ENCODE measurements at places on chromosomes 6 and 20.

- DNase-seq: no peak
These were observed 420 bp upstream of the BTN2A1 start for GRCh38 chr6:26457264-26457805.

DNA sequence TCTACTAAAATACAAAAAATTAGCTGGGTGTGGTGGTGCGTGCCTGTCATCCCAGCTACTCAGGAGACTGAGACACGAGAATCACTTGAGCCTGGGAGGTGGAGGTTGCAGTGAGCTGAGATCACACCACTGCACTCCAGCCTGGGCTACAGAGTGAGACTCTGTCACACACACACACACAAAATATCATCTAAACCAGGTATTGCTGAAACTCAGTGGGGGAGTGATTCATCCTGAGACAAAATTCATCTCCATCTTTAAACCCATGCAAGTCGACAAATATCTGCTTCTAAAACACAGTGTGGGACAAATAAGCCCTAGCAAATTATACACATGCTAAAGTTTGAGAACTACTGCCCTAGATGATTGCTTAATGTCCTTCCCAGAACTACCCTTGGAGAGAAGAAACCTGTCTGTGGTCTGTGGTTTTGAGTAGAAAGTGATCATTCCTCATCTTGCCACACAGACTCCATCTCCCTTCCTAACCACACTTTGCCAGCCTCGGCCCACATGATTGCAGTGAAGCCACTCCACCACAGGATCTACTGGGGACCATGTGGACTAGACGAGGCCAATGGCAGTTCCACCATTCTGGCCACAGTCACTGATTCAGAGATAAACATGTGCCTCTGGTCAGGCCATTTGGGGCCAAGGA lies 130.3 kb downstream of the OPRM1 start:
- DNase-seq: no peak

DNA sequence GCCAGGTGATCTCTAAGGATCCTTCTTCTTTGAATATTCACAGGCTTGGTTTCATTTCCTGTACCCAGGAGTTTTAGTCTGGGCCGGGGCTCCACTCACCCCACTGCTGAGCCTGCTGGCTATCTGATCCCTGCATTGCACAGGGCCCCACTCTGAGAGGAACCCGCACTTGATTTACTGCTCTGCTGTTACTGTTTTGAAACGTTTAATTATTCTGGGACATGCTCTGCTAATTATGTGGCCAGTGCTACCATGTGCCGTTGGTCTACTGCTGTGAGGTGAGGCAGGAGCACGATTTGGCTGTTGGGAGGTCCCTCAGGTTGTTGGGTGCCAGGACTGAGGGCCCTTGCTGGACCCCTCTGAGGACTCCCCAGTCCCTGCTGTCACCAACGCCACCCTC lies 108.7 kb upstream of the SIRPA start:
- DNase-seq: no peak

- no peak for DNase-seq
These were observed 7.3 kb upstream of the NAA20 start for GRCh38 chr20:20009784-20010253.

DNA sequence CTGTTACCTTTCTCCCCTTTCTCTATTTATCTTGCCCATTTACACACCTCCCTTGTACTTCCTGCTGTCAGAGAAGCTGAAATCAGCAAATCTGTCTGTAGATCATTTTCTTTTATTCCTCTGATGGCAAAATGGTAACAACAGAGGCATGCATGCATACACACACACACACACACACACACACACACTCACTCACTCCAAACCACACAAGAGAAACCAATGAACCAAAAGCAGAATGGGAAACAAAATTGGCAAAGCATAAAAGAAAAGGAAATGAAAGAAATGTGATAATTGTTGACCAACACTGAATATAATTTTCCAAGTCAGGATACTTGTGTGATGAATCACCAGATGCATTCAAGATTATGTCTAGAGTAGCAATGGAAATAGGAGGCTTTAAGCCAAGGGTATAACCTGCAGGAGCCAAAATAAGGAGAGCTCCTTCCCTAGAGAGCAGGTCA lies 172.4 kb downstream of the PLCB4 start:
- peak; percentile 51 for DNase-seq

GRCh38 chr6:155275808-155276480 lies 12.1 kb downstream of the CLDN20 start:
- DNase-seq: peak; percentile 20

- DNase-seq: no peak
These were observed 243.1 kb upstream of the PREP start for GRCh38 chr6:105645958-105646357.

GRCh38 chr6:87922947-87923330 lies 124.7 kb upstream of the SPACA1 start:
- DNase-seq: no peak

GRCh38 chr6:30037182-30037788 lies 23.8 kb upstream of the POLR1H start:
- peak; percentile 27 for DNase-seq

DNA sequence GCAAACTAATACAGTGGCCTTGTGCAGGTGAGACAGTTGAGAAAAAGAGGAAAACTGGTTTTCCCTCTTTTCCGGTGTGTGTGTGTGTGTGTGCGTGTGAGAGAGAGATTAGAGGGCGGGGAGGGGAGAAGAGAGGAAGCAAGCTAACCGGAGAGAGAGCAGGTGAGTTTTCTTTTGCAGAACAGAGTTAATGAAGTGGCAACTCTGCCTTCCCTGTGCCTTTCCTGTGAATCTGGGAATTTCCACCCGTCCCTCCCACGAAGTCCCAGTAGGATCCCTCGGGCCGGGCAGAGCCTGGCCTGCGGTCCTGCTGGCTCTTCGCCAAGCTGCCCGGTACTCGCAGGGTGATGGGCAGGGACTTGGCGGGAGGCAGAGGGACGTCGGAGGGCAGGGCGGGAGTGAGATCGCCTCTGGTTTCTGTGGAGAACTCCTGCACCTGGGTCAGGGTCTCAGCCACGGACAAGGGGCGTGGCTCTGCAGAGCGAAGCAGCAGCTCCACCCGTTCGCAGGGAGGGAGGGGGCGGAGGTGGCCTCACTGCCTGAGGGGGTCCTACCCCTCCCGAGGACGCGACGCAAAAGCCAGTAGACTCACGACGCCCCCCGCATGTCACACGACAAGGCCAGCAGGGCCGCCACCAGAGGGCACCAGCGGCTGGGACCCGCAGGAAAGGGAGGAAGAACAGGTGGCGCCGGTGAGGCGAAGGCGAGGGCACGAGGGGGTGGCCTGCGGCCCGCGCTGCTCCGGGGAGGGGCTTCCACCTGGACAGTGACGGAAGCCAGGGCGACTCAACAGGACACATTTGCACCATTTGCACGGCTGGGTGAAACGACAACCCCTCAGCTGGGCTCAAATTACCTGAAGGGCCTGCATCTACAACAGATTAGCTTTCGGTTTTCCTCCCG lies 51.2 kb upstream of the RNF182 start:
- DNase-seq: peak; percentile 3

DNA sequence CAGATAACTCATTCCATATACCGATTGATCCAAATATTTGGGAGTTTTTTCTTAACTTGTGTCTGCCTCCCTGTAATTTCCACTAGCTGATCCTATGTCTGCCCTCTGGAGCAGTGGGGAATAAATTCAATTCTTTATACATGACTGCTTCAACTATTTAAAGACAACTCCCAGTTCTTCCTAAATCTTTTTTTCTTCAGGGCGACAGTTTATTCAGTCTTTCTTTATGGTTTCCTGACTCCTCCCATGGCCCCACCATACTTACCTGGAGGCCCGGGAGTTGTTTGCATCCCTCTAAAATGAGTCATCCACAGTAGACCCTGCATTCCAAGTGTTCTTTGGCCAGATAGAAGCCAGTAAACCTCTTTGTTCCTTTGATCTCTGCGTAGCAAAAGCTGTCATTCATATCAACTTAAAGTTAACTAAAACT lies 73.6 kb downstream of the LCA5 start:
- DNase-seq: no peak

- DNase-seq: no peak
These were observed 692.1 kb downstream of the HTR1B start for GRCh38 chr6:76771059-76771634.

- DNase-seq: peak; percentile 92
These were observed 2.4 kb downstream of the MYO6 start for GRCh38 chr6:75751443-75751842.

DNA sequence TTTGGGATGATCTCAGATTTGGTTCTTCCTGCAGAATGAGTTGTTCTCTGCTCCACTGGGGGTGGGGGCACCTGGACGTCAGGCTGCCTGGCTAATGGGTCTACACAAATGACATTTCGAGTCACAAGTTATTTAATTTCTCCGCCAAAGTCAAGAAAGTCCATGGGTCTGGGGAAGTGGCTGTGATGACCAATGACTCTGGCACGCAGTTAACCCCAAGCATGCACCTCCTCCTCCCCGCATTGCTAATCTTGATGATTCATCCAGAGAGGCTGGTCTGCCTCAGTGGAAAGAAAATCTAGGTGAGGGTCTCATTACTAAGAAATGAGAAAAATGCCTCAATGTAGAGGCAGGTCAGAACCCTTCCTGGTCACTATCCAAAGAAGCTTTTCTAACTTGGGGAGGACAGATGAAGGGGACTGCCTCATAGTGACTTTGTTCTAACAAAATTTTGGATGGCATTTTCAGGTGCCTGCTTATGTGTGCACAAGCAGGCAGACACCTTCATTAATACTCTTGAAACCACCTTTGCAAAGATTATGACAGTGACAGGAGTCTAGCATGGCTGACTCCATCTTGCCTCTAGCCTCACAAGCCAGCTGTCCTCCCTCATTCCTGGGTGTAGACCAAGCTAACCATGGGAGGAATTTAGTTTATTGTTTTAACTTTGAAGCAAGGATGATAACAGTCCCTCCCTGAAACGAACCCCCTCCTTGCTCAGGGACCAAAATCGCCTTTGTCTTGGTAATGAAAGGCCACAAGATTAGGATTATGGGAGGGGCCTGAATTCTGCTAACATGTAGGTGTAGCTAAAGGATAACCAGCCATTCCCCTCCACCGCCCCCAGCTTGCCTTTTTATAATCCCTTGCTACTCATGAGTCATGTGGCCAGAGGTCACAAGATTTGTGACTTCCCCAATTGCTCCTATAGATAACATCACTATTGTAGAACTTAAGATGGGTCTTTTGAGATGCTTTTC lies 98.6 kb upstream of the MRPS10 start:
- DNase-seq: peak; percentile 96

- no peak for DNase-seq
These were observed 14.0 kb downstream of the TAF4 start for GRCh38 chr20:62051546-62052255.

DNA sequence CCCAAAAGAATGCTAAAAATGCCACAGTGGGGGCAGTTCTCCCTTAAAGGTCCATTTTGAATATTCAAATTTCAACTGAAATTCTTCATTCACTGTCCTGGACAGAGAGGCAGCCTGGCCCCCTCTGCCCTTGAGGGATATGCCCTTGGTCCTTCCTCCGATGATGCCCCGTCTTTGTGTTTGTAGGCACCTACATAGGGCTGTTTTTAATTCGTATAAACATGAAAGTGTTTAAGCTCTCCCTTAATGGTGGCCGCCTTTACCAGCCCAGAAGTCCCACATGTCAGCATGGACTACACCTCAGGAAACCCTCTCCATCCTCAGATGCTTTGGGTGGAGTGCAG lies 70.2 kb downstream of the SSR1 start:
- DNase-seq: no peak

GRCh38 chr20:10611357-10611756 lies 62.4 kb downstream of the JAG1 start:
- DNase-seq: peak; percentile 66

DNA sequence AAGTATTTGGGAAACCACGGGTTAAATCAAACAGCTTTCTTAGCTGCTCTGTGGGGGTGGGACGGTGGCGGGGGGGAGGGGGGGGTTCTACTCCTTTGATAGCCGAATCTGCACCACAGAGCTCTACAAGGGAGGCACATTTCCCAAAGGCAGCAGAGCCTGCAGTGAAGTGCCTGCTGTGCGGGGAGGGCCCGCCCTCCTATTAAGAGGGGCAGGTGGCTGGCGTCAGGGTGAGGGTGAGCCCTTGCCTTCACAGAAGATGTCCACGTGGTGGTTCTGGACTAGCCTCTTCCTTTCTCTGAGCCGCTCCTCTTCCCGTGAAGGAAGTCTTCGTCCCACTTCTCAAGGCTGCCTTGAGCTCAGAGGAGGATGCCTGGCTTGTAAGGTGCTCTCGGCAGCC lies 174.9 kb upstream of the THBS2 start:
- DNase-seq: no peak

- peak; percentile 38 for DNase-seq
These were observed 977 bp upstream of the SLC22A2 start for GRCh38 chr6:160259598-160259997.

Measured in fibroblast of villous mesenchyme (primary cell).